ENCODE measurements at places on chromosomes 6 and 20. TPM values are rescaled to one million over a fixed set of nuclear protein-coding genes. Genes with fewer than 3 reads are reported as not detected.

GRCh38 chr6:1290086-1290485 lies 21.8 kb upstream of the FOXQ1 start:
- no peaks in the 10 kb centered on the region for H3K4me1 ChIP-seq
- no peak overlapping the region for H3K27ac ChIP-seq
- H3K4me3 ChIP-seq = no peak overlapping the region
- DNase-seq = no peak

DNA sequence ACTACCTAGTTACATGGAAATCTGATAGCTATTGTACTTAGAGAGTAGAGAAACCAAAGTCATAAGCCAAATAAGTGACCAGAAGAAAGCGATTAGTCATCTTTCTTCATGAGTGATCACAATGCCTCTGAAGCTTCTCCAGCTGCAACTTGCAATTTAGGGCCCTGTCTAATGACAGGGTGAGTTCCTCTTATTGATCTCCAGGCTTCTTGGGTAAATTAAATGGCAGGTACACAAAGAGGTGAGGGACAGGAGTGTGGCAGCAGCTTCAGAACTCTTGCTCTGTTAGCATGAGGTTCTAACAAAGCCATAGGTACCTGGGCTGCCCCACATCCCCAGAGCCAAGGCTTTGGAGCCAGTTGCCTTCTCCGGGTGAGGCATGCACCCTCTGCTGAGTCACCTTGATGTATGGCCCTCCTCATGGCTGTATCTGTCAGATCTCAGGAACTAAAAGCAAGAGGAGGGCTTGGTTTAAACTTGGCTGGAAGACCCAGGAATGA lies 60.8 kb downstream of the PRDM1 start:
- no peaks in the 10 kb centered on the region for H3K27me3 ChIP-seq
- H3K36me3 ChIP-seq = no peaks in the 10 kb centered on the region
- no peak overlapping the region for H3K4me3 ChIP-seq
- DNase-seq = no peak

DNA sequence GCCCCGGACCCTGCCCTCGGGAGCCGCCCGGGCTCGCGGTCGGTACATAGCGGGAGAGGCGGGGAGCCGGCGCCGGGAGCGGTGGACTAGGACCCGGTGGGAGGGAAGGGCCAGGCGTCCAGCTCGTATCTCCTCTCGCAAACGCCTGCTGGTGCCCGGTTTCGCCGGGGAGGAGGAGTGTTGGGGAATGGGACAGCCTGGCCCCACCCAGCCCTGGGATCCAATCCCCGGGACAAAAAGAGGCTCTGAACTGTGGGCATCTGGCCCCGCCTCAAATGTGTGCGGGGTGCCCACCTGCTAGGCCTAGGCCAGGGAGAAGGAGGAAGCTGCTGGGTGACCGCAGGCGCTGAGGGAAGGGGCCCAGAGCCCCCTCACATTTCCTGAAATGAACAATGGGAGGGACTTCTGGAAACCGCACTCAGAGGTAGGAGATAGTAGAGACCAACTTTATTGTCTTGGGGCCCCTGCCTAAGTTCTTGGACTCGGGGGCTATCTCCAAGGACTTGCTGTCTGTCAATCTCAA lies at the start of gene KCNK17:
Gene KCNK17, minus strand, starts transcription at position 147 of the 523 bp plus-strand sequence. Its CDS starts 99 bp downstream, at position 48.
- H3K27ac ChIP-seq = no peak within 1 kb of the TSS
- H3K36me3 ChIP-seq = no peaks in the 10 kb centered on the region
- no peak for DNase-seq
- peaks cover 10% of the 10 kb centered on the region for H3K4me1 ChIP-seq
- H3K27me3 ChIP-seq = peaks cover 73% of the 10 kb centered on the region

Gene SAMD5
- 0.54 TPM for polyA plus RNA-seq

Gene HLA-G
- 0.46 TPM for polyA plus RNA-seq

DNA sequence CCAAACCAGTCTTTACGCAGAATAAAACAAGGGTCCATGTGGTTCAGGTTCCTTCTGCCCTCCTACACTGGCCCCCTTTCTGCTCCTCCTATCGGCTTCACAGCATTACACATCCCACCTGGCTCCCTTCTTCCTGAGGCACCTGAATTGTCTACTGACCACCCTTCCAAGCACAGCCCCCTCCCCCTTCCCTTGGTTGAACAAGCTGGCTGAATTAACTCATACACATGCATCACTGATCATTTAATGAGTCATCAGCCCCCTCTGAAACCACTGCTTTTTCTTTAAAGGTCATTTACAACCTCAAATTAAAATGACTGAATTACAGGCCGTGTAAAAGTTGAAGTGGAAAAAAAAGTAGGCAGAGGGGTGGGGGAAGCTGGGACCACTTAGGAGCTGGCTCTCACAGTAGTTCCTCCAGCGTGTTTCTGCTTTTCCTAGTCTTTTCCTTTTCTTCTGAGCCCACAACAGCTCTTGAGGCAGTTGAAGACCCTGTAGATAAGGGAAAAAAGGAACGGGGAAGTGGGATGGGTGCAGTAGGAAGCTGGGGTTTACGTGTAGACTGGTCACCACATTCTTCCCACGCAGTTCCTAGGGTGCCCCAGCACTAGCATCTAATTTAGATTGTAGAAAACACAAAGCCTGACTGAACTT lies 67.6 kb downstream of the FYN start:
- peak overlapping the region; percentile 49 for H3K27ac ChIP-seq
- no peak for DNase-seq
- no peak overlapping the region for H3K4me3 ChIP-seq
- peaks cover 25% of the 10 kb centered on the region for H3K4me1 ChIP-seq
- H3K36me3 ChIP-seq = peaks cover 3% of the 10 kb centered on the region

Gene FYN
- 78.1 TPM for polyA plus RNA-seq
